Kidney (tissue), 22 donors: ENCODE measurements at places on chromosomes 12 and 14. TPM values are rescaled to one million over a fixed set of nuclear protein-coding genes. Genes with fewer than 3 reads are reported as not detected.

GRCh38 chr12:121237415-121237814 is 27.5 kb downstream of the P2RX4 start:
- DNase-seq = no peak

DNA sequence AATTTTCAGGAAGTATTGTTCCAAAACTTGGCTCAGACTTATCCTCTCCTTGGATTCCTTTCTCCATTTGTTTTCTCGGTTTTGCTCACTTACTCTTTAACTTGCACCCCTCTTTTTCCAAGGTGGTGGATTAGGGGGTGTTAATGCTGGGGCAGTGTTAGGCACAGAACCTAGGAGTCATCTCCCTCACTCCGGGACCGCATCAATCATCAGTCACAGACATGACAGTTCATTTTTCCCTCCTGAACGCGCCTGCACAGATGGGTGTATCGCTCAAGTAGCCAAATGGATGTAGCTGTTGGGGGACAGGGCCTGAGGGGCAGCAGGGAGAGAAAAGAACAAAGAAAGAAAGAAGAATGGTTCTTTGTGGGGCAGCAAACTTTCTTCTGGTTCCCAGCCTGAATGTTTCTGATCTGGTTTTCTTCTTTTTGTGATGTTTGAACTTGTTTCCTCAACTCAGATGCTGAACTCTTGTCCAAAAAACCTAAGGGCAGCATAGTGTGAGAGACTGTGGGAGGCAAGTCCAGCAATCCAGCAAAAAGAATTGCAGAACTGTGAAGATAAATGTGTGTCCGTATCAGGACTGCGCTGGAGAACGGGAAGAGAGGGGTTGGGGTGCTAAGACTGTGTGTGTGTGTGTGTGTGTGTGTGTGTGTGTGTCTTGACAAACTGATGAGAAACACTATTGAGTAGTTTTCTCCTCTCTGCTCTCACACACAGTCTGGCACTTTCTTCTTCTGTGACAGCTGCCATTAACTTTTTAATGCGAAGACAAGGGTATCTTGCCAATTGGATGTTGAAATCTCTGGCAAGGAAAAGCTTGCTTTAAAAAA is 131.1 kb downstream of the FBXL14 start:
- no peak for DNase-seq

DNA sequence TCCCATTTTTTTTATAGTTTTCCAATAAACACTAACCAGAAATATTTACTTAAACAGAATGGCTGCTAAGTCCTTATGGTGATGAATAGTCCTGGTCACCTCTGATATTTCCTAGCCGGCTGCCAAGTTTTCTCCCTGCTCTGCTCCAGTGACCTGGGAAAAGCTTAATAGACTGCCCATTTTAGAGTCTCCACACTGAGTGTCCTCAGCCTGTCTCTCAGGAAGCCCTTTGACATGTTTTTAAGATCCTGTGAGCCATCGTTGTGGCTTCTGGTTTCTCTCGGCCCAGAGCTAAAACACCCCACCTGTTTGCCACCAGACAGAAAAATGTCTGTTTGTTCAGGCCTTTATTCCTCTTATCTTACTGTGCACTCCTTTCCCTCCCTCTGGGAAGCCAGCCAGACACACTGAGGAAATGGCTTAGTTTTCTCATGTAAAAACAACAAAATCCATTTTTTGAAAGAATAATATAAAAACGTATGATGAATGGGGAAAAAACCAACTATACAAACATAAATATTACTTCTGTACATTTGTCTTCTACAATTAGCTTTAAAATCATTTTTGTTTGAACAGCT is 25.4 kb upstream of the ALDH2 start:
- DNase-seq = no peak

DNA sequence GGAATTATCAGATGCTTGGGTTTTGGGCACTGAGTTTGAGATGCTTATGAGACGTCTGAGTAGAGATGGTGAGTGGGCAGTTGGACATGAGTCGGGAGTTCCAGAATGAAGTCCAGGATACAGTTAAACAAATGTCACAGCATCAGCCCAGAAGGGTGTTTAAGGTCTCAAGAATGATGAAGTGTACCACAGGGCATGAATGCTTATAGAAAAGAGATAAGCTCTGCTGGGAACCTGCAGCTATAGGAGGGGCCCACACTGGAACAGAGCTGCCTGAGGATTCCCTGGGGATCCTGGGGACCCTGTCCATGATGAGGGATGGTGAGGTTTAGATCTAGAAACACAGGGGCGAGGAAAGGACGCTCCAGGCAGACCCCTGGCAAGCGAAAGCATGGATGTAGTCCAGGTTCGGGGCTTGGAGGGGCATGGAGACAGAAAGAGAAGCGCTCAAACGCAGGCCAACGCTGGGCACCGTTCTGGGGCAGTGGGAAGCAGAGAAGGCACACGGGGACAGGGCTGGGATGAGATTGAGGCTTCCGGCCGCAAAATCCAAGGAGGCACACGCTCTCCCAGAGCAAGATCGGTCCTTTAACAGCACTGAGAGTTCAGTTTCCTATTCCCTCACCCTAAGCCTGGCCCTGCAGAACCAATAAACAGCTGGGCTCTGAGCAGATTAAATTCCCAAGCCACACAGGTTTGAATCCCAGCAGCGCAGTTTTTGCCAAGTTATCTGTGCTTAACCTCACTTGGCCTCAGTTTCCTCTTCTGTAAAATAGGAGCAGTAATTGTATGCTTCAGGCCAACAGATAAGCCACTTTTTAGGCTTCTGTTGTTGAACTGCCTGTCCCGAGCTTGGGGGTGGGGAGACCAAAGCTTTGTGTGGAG is 52.9 kb downstream of the EID3 start:
- no peak for DNase-seq

DNA sequence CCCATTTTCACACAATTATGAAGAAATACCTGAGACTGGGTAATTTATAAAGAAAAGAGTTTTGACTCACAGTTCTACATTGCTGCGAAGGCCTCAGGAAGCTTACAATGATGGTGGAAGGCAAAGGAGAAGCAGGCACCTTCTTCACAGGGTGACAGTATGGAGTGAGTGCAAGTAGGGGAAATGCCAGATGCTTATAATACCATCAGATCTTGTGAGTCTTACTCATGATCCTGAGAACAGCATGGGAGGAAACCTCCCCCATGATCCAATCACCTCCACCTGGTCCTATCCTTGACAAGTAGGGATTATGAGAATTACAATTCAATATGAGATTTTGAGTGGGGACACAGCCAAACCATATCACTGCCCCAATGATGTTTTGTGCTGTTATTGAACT is 189.3 kb upstream of the CRY1 start:
- no peak for DNase-seq

DNA sequence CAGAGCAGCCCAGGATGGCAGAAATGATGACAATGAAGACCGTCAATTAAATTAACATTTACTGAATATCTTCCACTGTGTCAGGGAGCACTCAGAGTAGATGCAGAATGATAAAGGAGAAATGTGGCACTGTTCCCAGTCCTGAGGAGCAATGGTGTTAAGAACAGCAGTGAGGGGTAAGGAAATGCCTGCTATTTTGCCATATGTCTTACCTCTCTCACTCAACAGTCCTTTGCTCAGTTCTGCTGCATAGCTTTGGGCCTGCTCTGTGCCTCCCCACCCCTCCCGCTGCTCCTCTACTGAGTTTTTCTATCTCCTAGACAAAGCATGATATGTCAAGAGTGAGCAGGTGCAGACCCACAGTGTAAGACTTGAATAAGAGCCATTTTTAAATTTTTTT is 318.8 kb downstream of the NAV3 start:
- no peak for DNase-seq

GRCh38 chr12:129592449-129592848 is 311.4 kb downstream of the TMEM132D start:
- DNase-seq = no peak

DNA sequence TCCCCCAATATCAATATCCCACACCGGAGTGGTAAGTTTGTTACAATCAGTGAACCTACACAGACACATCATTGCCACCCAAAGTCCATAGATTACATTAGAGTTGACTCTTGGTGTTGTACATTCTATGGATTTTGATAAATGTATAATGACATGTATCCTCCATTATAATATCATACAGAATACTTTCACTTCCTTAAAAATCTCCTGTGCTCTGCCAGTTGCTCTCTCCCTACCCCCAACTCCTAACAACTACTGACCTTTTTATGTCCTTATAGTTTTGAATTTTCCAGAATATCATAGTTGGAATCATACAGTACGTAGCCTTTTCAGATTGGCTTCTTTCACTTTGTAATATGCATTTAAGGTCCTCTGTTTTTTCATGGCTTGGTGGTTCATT is 48.4 kb downstream of the SLC4A8 start:
- DNase-seq = no peak

GRCh38 chr14:75125617-75126016 is 1.2 kb downstream of the NEK9 start:
- no peak for DNase-seq

DNA sequence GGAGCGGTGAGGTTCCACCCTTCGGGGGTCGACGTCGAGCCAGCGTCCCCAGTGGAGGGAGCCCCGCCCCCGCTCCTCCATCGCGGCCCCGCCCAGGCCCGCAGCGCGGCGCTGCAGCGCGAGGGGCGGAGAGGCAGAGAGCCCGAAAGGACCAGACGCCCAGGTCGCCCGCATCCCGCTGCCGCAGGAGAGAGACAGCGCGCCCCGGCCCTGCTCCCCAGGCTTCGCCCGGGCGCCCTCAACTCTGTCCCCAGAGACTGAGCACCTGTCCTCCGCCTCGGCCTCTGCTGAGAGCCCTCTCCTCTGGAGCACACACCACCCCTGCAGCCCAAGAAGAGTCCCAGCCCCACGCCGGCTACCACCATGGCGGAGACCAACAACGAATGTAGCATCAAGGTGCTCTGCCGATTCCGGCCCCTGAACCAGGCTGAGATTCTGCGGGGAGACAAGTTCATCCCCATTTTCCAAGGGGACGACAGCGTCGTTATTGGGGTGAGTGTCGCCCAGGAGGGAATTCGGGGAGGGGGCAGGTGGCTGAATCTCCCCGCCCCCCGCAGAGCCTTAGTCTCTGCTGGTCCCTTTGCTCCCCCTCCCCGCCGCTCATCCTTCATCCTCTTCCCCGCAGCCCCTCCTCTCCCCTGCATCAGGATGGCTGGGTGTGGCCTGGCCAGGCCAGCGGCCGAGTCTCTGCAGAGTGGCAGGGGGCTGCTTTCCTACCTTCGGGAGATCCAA is at the start of gene KIF5A:
KIF5A (plus strand) TSS at position 136 of the 732 bp plus-strand sequence; CDS start at position 364, 228 bp downstream.
- DNase-seq = peak; percentile 47

GRCh38 chr14:70832561-70833305 is 23.4 kb upstream of the MAP3K9 start:
- DNase-seq = no peak

DNA sequence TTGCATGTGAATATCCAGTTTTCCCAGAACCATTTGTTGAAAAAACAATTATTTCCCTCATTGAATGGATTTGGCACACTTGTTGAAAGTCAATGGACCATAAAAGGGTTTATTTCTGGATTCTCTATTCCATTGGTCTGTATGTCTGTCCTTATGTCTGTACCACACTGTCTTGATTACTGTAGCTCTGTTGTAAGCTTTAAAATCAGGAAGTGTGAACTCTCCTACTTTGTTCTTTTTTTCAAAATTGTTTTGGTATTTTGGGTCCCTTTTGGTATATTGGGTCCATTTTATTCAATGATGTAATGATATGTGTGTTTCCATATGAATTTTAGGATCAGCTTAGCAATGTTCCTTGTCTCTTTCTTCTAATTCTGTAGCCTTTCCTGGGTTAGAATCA is 64.8 kb downstream of the PPP2R5C start:
- DNase-seq = no peak

DNA sequence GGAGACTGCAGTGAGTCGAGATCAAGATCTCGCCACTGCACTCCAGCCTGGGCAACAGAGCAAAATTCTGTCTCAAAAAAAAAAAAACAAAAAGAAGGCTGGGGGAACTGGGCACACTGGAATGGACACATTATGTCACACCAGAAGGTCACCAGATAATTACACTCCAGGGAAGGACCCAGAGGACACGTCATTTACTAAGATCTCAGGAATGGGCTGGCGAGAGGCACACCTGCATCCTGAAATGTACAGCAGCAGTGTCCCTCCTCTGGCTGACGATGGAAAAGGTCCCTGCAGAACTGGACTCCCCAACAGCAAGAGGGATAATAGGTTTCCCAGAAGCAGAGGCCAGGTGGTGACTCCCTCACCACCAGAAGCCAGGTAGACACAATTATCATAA is 243.5 kb downstream of the BCL11B start:
- no peak for DNase-seq

- no peak for DNase-seq
Observed at GRCh38 chr12:49230805-49231194, 34.1 kb upstream of the TUBA1C start.

DNA sequence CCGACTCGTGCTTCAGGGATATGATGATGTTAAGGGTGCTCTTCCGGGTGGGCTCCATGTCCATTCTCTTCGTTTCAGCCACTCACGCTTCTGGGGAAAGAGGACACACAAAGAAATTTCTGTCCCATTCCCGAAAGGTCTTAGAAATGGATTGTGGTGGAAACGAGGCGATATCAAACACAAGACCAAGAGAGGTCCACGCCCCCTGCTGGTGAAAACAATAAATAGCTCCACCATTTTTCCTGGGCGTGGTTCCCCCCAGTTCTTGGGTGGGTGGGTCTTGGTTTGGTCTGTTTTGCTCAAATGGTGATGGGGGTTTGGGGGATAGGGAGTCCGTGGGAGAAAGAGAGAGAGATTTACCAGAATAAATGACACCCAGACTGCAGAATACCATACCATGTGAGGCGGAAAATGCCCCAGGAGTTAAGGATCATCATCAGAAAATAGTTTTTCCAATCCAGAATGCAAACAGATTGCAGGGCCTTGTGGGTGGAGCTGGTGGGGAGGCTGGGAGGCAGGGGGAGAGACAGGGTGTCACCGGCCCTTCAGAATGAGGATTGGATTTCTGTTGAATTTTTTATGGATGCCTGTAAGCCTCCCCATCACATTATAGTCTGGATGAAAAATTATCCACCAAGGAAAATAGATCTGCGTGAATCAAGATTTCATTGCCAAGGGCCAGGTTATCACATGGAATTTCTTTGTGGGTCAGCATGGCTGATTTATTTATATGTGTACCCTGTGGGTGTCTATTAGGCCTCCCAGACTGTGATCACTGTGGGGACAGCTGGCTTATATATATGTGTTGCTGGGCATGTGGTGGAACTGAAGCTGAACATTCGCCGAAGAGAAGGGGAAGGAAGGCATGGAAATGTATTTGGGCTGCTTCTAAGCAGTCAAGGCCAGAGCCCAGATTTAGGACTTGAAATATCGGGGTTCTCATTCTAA is 55.8 kb downstream of the SRRM4 start:
- DNase-seq = peak; percentile 24

STAC3 gene
- 3.1 TPM for total RNA-seq

MAP3K9 gene
- total RNA-seq = 8.3 TPM

DNAJC22 gene
- total RNA-seq = 16.2 TPM

KLRC1 gene
- 1.4 TPM for total RNA-seq

BRMS1L gene
- 7.3 TPM for total RNA-seq

SRRM4 gene
- 0.06 TPM for total RNA-seq

TMEM117 gene
- total RNA-seq = 6.0 TPM

FOXN4 gene
- not detected for total RNA-seq

TRIM9 gene
- 2.0 TPM for total RNA-seq

SLC10A1 gene
- total RNA-seq = not detected

DNAH10 gene
- total RNA-seq = 0.28 TPM

KRT72 gene
- total RNA-seq = not detected
